ENCODE measurements at places on chromosomes 12 and 14.

- DNase-seq = no peak
These were observed 412.9 kb downstream of the RAD51B start for GRCh38 chr14:68232300-68233055.

GRCh38 chr12:104475271-104475670, 18.5 kb downstream of the CHST11 start:
- no peak for DNase-seq

- DNase-seq = no peak
These were observed 357.3 kb upstream of the RGS6 start for GRCh38 chr14:71574976-71575375.

DNA sequence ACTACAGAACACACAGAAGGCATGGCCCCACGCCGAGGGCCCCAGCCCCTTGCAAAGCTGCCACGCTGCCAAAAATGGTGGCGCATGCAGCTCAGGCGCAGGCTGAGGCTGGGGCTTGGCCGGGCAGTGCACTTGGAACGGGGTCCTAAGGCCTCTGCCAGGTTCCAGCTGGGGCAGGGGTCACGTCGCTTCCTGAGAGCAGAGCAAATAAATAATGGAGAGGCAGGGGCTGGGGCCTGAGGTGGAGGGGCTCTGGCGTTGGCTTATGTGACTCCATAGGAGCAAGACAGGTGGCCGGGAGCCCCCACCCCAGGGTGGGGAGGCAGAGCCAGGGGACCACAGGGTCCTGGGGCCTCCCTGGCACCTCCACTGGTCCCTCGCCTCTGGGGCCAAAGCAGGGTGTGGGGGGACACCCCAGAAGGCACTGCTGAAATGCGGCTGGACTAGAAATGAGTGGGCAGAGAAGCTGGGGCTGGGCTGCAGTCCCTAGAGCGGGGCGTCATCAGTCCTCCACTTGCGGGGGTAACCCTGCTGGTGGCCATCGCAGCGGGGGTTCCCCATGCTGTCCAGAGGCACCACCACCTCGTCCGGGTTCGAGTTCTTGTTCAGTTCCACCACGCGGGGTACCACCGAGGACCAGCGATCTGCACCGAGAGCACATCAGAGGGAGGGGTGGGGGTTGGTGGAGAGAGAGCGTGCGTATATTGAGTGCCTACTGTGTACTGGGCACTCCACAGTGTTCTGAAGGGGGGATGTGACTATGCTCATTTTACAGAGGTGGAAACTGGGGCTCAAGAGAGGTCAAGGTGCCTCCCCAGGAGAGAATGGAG, 49.8 kb downstream of the TRPV4 start:
- DNase-seq = no peak

DNA sequence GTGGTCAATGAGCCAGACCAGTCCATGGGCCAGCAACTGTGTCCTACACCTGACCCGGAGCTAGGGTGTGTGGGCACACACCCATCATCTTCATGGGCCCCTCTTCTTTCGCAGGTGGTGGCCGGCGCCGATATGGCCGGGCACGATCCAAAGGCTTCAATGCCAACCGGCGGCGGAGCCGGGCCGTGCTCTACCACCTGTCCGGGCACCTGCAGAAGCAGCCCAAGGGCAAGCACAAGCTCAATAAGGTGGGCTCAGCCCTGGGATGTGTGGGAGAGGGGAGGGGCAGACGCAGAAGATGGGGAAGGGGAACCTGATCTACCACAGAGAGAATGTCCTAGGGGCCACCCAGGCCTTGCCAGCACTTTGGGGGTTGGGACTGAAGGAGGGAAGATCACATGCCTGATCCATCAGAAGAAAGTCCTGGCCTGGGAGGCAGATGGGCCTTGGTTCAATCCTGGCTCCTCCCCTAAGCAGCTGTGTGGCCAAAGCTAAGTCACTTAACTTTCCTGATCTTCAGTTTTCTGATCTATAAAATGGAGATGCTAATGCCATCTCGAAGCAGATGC, 3.8 kb downstream of the KCNH3 start:
- no peak for DNase-seq

GRCh38 chr14:81385886-81386285, 14.2 kb downstream of the STON2 start:
- DNase-seq = no peak

DNA sequence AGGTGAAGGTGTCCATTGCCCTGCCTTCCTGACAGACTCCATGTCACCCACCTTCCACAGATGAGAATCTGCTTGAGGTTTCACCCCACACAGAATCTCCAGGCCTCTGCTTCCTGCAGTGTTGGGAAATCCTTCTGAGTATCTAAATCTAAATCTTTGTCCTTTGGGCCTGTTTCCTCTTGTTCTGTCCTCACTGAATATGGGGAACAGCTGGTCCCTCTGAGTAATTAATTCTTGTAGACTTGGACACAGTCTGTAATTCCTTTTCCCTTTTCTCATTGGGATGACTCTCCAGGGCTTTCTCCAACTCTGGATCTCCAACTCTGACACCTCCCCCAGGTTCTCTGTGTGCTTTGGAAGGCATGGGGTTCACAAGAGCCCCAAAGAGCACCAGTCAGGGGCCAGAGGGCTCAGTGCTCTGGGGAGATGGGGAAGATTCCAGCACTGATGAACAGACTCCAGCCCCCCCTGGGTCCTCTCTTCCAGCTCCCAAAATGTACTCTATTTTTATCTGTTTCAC, 2.3 kb upstream of the ACVRL1 start:
- DNase-seq = no peak

DNA sequence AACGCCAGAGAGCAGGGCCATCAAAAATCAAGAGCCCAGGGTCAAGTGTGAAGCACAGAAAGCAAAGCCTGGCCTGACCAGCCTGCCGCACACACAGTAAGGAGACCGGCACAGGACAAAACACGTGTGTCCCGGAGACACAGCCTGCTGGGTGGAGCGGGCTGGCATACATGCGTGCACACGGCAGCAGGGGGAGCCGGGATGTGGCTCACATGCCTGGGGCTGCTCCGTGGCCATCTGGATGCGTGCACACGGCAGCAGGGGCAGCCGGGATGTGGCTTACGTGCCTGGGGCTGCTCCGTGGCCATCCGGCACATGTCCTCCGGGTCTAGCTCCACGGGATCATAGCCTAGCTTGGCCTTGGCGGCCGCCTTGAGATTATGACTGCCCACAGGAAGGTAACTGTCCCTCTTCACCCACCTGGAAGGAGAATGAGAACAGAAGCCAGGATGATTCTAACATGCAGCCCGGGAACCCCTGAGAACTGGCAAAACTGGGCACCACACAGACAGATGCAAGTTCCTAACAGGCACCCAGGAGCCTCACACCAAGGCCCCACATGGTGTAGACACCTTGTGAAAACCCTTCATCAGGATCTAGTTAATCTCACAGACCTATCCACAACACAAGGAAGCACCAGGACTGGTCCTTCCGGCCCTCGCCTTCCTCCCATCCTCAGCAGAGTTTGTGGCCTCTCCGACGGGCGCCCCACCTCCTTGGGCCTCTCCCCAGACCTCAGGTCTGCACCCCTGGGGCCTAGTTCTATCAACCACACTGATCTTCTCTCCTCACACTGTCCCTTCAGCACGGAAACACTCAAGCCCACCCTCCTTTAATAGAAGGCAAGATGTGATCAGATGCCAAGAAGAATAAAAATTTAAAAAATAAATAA, 13.6 kb downstream of the POLE start:
- DNase-seq = no peak

- DNase-seq = no peak
These were observed 608 bp downstream of the ZNF410 start for GRCh38 chr14:73887318-73887616.

- no peak for DNase-seq
These were observed 21.2 kb upstream of the RDH16 start for GRCh38 chr12:56978397-56979138.

GRCh38 chr12:113052326-113052725, 4.2 kb upstream of the DTX1 start:
- no peak for DNase-seq

GRCh38 chr14:67357969-67358354, 1.6 kb downstream of the ATP6V1D start:
- DNase-seq = no peak

DNA sequence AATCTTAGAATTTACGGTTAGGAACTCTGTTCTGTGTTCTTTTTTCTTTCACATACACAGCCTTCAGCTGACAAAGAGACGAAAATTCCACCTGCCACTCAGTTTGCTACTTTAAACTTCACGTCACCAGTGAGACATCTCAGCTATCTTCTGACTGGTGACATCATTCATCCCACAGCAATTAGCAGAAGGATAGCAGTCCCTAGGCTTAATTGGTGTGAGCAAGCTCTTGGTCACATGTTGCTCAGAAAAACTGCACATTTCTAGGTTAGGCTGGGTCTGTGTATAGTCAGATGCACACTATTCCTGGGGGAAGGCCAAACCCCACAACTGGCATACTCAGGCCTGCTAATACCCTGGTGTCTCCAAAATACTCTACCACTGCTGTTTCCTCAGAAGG, 23.9 kb downstream of the SLC7A7 start:
- DNase-seq = no peak

DNA sequence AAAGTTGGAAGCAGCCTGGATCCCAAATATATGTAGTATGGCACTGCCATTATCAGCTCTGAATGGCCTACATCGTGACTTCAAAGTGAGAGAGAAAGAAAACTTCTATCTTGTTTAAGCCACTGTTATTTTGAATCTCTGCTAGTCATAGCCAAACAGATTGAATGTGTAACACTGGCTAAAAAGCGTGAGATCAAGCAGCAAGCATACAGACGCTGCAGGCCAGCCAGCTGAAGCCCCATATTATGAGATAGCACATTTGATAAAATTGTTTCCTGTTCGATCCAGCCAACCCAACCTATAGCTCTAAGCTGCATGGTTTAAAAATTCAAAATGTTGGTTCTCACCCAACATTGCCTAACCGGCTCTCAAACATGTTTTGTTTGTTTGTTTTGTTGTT, 95.0 kb downstream of the DUSP6 start:
- DNase-seq = no peak

GRCh38 chr12:102436867-102437266, 43.5 kb downstream of the IGF1 start:
- no peak for DNase-seq

- DNase-seq = no peak
These were observed 12.8 kb upstream of the MLEC start for GRCh38 chr12:120674097-120674636.

DNA sequence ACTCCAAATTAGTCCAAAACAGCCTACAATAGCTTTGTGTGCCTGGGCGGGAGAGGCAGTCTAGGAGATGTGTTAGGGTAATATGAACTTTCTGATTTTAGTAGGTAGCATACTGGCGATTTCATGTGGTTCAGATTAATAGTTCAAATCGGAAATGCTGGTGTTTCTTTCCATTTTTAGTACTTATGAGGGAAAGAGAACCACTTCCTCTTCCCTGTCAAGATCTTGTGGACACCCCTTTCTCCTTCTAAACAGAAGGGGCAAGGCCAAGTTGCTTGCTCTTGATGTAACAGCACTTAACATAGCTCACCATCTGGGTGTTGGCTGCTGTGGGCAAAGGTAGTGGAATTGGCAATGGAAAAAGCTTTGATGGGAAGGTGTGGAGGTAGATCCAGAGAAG, 32.2 kb upstream of the IGF1 start:
- DNase-seq = no peak

DNA sequence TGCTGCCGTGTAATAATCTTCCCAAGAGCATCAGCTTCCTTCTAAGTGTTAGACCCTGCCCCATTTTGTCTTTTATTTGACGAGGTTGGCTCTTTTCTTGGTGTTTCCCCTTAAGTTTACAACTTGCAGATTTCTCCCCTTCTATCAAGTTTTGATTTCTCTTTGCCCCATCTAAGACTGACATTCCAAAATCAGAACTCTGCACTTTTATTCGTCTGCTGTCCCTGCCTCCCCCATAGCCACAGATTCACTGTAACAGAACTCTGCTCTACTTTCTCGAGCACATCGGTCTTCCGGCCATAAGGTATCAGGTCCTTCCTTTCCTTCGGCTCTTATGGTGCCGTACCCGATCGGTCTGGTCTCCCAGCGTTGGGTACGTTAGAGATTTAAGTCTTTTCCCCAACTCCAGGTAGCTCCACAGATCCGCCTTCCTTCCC, 563 bp downstream of the DCP1B start:
- DNase-seq = no peak

DNA sequence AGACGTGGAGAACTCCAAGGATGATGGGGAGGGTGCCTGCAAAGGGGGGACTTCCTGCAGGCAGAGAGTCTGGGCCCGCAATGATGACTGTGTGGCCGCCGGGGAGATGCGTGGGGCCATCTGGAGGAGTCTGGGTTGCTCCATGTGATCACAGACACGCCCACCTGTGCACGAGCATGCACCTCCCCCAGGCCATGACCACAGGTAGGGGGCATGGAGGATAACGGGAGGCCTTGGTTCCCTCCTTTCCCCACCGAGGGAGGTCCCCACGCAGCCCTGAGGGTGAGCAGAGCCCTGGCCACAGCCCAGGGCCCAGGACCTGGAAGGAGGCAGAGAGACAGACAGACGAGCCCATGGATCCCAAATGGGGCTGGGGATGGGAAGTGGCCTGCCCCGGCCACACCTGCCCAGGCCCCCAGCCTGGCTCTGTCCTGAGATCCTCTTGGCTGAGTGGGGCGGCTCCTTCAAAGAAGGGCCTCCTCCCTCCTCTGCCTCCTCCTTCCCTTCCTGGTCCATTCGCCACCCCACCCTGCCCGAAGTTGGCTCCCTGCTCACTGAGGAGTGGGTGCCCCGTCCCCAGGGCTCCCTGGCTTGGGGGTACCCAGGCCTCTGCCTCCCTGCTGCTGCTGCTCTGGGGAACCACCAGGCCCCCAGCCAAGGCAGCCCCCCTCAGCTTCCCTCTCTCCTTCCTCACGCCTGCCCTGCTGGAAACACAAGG, 138.2 kb downstream of the CALM1 start:
- no peak for DNase-seq

GRCh38 chr14:90554341-90554740, 157.5 kb downstream of the CALM1 start:
- no peak for DNase-seq

- DNase-seq = no peak
These were observed 74.8 kb downstream of the KIF21A start for GRCh38 chr12:39368096-39368495.

- no peak for DNase-seq
These were observed 227.7 kb downstream of the FSCB start for GRCh38 chr14:44279357-44279756.

Measured in activated CD4-positive, CD25-positive, alpha-beta regulatory T cell (primary cell).